ENCODE measurements at places on chromosomes 3 and 15.

GRCh38 chr3:149462581-149463011, 11.9 kb upstream of the TM4SF4 start:
- DNase-seq, result no peak

DNA sequence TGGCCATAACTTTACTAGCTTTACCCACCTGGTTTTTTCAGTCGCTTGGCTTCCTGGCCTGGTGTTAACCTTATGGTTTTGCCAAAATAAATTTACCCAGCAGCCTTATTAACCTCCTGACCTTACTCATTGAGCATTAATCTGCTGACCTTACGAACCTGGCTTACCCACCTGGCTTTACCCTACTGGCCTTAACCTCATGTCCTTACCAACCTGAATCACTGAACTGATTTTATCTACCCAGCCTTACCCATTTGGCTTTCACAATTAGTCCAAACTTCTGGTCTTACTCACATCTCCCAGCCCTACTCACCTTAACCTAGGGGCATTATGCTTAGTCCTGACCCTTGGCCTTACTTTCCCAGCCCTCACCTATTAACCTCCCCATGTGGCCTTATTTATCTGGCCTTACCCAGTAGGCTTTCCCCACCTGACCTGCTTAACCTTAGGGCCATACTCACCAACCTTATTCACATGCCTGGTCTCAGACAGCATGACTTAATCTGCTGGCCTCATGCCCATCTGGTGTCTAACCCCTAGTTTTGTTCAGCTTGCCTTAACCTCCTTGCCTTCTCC, 93.4 kb downstream of the IL12A start:
- DNase-seq, result no peak

- DNase-seq, result no peak
Measured at GRCh38 chr3:158678687-158679086, 6.2 kb upstream of the LXN start.

DNA sequence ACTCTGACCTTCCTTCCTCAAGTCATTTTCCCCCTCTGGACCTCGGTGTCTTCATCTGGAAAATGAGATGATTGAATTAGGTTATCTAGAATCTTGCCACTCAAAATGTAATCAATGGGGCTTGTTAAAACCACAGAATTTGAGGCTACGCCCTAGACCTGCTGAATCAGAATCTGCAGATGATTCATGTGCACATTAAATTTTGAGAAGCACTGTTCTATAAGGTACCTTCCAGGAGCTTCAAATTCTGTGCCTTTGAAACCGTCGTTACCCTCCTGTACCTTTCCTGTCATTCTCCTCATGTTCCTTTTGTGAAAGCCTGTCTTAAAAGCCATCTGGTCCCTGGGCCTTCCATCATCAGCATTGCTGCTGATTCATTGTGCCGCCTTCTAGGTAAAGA, 172.4 kb upstream of the TOPAZ1 start:
- DNase-seq, result no peak

GRCh38 chr15:62121273-62122015, 43.6 kb downstream of the C2CD4B start:
- no peak for DNase-seq

DNA sequence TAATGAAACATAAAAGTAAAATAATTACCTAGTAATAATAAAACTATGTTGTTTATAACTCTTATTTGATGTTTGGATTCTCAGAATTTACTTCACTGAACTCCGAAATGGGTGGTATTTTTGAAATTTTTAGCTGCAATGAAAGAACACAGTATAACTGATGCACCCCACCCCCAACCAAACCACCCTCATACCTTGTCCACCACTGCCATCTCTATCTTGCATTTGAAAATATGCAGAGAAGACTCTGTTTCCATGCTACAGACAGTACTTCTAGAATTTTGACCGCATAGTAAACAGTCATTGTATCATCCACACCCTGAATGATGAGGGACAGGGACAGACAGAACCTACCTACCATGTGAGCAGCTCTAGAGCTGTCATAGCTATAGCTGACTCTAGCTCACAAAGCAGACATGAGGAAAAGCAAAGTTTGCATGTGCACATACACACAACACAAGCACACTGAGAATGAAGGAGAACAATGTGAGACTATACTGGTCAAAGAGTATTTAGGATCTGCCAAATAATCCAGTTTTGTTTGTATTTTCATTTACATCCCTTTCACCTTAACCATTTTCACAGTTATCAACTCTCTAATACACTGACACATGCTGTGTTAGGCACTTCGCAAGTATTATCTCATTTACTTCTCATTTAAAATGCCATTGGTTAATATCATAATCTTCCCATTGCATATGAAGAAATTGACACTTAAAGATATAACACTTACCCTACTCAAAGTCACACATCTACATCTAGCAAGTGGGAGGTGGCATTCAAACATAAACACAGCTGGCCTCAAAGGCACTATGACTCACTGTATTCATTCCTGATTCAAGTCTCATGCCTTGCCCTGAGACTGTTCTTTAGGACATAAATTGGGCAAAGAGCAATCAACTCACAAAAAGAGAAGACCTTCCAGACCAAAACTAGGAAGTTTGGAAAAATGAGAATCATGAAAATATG, 1014.7 kb upstream of the CFAP20DC start:
- DNase-seq, result no peak

Data from activated T-cell treated with anti-CD3 and anti-CD28 coated beads for 4 hours (primary cell).